NCI-H1092 (cell line): ENCODE measurements at places on chromosomes 5 and 9.
A peak's percentile ranks its signal among the peaks of the same experiment; 100 is the strongest.

DNA sequence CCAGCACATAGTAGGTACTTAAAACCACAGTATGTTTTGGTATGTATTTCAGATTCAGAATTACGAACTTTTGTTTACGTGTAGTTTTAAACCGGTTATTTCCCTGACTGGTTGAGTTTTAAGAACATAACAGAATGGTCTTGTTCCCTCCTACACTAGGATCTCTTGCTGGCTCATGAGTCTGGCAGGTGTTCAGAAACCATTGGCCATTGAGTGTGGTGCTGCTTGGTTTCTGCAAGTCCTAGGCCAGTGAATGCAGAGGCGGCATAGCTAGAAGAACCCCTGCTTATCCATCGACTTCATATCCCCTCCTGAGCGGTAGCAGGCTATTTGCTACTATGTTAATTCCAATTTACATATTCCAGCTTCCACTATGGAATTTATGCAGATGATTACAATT lies 65.6 kb downstream of the GPR21 start:
- DNase-seq = no peak

DNA sequence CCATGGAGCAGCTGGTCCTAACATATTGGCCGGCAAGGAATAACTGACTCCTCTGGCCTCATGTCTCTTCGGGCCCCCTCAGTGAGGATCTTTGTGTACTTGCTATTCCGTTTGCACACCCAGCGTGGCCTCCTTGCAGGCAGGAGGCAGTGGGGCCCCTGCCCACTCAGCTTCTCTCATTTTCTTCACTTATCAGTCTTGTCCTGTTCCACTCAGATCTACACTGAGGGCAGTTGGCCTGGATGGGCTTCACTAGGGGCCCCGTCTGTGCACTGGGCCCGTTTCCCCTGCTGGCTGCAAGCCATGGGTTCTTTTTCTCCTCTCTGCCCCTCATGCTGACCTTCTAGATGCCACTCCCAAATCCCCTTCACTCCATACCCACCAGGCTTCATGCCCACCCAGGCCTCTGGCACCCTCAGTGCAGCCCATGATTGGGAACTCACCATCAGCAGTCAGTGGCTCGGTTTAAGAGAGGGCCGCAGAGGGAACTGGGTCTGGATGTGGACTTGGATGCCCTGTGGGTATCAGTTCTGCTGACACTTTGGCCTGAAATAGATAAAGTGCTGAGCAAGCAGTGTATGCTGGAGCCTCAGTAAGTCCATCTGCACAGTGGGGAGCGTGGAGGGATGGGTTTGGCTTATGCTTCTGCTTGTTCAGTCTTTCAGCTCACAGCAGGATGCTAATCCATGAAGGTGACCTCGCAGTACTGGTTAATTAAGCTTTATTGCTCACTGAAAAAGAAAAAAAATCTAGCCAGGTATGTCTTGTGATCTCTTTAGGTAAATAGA lies 57.9 kb downstream of the ERBIN start:
- no peak for DNase-seq

DNA sequence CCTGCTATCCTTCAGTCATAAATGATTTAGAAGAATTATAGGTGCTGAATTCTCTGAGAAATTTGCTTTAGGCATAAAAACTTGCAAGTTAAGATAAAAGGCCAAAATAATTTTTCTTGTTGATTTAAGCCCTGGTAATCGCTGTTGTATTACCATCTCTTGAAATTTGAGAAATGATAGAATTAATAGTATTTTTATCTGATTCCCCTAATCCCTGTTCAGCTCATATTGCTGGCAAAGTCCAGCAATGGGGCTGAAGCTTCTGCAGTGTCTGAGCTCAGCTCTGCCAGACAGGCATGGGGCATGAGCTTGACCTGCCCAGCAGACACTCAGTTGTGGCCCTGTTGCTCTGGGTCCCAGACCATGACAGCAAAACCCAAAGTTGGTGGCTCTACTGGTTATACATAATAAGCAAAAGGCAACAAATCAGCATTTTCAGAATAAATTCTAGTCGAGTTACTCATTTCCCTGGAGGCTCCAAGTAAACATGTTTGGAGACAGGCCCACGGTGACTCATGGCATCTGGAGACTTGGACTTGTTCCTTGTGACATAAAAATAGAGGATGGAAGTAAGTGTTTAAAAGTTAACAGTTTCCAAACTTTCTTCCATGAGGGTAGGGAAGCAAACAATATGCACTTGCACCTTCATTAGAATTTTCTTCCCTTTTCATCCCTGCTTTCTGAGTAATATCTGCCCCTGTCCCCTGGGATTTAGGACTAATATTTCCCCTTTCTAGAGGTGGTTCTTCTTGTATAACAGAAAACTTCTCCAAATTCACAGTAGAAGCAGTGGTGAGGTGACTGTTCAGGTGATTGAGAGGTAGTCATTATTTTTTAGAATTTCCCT lies 60.2 kb upstream of the SLC2A8 start:
- DNase-seq = no peak

DNA sequence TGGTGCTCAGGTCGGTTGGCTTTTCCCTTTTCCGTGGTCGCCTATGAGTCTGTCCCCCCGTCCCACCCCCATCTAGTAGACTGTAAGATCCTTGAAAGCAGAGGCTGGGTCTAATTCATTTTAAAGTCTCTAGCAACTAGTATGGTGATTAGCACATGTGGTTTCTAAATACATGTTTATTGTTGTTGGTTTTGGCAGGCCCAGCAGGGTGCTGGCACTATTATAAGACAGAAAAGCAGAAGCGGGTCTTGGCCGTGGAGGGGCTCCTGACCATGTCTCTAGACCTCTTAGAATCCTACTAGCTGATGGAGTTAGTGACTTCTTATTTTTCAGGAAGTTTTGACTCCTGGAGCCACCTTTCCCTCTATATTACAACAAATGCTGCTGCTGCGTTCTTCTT lies 61.5 kb upstream of the TNFSF8 start:
- no peak for DNase-seq

GRCh38 chr5:81147886-81148571 lies 85.1 kb upstream of the CKMT2 start:
- DNase-seq = no peak

DNA sequence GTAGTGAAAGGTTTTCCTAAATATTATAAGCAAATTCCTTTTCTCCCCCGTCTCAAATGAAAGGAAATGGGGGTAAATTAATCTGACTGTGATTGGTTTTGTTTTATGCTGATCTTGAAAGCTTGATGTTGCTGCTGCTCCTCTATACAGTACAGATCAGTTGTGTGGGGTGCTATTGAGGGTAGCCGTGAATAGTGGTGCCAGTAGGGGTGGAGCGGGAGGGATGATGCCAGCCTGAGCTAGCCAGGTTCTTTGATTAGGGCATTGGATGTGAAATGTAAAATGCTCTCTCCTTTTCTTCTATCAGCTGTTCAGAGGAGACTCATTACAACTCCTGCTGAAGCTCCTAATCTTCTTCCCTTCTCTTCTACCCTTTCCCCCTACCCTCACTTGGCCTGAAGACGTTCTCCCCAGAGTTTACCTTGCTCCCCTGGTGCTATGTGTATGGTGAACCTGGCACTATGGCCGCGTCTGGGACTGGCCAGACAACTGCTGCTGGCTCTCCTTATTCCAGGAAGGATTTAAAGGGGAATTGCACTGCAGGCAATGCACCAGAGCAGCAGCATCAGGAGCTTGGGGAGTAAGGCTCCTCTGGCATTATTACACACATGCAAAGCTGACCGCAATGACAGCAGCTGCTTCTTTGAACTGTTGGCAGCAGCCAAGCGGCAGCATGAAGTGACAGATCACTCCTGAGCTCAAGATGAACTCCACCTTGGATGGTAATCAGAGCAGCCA lies 566 bp downstream of the GPR21 start:
- no peak for DNase-seq

- DNase-seq = no peak
Observed at GRCh38 chr5:146016764-146017484, 80.5 kb downstream of the SH3RF2 start.

- no peak for DNase-seq
Observed at GRCh38 chr5:1787472-1788047, 12.1 kb downstream of the MRPL36 start.

- no peak for DNase-seq
Observed at GRCh38 chr5:134124289-134125038, 10.0 kb downstream of the TCF7 start.

- DNase-seq = no peak
Observed at GRCh38 chr9:92122061-92122460, 6.8 kb upstream of the SPTLC1 start.

- no peak for DNase-seq
Observed at GRCh38 chr5:38948501-38948900, 102.7 kb downstream of the OSMR start.

DNA sequence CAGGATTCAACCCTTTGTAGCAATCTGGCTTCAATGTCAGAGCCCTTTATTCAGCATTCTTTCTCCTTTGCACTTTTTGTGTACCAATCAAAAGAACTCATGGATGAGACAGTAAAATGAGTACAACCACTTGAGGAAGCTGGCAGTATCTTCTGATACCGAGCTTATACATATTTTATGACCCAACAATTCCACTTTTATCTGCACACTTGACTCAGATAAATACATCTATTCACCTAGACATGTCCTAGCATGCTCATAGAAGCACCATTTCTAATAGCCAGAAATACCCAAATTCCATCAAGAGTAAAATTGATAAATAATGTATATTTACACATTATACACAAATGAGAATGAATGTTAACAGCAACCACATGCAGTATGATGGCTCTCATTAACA lies 111.2 kb upstream of the PTGER4 start:
- no peak for DNase-seq

- DNase-seq = no peak
Observed at GRCh38 chr5:78447775-78448424, 87.5 kb downstream of the SCAMP1 start.

GRCh38 chr5:95619514-95620029 lies 315 bp upstream of the GPR150 start:
- DNase-seq = no peak

GRCh38 chr5:147403651-147404640 lies 105.9 kb downstream of the DPYSL3 start:
- no peak for DNase-seq

- DNase-seq = no peak
Observed at GRCh38 chr9:102550886-102551285, 444.2 kb upstream of the CYLC2 start.

GRCh38 chr5:74261421-74261820 lies 379.1 kb downstream of the ENC1 start:
- DNase-seq = no peak

- DNase-seq = no peak
Observed at GRCh38 chr5:41246376-41246775, 33.0 kb upstream of the C6 start.

DNA sequence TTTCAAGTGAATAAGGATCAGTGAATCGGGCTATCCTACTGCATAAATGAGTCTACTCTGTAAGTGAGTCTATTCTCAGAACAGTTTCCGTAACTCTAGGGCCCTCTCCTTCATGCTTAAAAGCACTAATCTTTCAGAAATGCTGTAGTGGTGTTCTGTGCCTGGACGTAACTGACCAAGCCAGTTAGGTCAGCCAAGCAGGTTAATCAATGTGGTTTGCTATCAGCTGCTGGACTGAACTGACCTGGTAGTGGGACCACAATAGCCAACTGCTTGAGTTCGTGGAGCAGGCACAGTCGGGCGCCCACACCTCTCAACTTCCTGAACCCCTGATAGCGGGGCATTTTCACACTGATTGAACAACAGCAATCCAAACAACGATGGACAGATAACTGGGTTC lies 6.8 kb downstream of the SLC1A3 start:
- no peak for DNase-seq

DNA sequence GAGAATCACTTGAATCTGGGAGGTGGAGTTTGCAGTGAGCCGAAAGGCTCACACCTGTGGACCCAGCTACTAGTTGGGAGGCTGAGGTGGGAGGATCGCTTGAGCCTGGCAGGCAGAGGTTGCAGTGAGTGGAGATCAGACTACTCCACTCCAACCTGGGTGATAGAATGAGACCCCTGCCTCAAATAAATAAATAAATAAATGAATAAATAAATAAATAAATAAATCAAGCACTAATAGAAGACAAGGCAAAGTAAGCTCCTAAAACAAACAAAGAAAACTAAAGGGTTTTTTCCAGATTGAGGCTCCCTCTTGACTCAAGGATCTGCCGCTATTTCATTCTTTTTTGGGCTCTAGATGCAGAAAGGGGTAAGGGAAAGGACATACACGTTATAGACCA lies 34.7 kb upstream of the CLINT1 start:
- no peak for DNase-seq

DNA sequence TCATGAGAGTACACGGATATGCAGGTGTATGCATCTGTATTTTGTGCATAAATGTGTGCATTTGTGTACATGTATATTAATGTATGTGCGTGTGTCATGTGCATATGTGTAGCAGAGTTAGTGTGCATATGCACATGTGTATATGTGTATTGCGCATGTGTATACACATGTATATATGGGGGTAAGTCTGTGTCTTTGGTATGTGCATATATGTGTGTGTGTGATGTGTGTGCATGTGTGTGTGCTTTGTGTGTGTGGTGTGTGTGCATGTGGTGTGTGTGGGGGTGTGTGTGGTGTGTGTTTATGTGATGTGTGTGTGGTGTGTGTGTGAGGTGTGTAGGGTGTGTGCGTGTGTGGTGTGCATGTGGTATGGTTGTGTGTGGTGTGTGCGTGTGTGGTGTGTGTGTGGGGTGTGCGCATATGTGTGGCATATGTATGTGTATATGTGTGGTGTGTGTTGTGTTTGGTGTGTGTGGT lies 13.1 kb upstream of the CTSL start:
- DNase-seq = no peak

- DNase-seq = no peak
Observed at GRCh38 chr5:154945695-154946301, 4.9 kb downstream of the MRPL22 start.

- DNase-seq = peak; percentile 31
Observed at GRCh38 chr5:180605554-180606214, 14.4 kb upstream of the SCGB3A1 start.

DNA sequence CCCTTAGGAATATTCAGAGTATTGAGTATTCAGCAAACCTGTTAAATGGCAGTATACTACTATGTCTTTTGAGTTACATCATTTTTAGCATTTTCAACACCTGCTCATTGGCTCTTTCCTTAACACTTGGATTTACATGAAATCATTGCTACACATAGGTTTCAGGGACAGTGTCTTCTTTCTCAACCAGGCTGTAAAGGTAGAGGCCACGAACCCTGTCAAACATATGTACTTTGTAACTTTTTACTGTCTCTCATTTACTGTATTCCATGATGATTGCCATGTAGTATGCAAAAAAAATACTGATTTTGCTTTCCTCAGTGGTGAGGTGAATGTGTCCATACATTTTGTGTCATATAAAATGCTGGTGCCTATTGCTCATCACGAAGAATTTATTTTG lies 264.4 kb downstream of the SLCO4C1 start:
- no peak for DNase-seq

GRCh38 chr9:122332083-122332482 lies 38.7 kb upstream of the PTGS1 start:
- DNase-seq = no peak
